ENCODE measurements at places on chromosomes 2 and 18.

DNA sequence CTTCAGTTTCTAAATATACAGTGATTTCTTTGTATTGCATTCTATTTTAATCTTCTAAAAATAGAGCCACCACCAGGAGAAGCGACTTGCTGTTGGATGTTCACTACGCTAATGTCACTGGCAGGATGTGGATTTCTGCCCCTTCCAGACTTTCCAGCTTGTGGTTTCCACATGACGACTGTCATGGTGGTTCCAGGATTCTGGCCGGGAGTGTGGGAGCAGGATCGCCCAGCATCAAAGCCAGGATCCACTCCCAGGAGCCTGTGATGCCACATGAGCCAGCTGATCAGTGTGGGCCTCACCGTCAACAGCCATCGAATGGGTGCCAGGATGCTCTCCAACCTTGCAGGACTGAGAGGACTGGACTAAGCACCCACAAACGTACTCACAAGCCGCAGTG, 148.8 kb downstream of the HDAC4 start:
- no peak for DNase-seq

DNA sequence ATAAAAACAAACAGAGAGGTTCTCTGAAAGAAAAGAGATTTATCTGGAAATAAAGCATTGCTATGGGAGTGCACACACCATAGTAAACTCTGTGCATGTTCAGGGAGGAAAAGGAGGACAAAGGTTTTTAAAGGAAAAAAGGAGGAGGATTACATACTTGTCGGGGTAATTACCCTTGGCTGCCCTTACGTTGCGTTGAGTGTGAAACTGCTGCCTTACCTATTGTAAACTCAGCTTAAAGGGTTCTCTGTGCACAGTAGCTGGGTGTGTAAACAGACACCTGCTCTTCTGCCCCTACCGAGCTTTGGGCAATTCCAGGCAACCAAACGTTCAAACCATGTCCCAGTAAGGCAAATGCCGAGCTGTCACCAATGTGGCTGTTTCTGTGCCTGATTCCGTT, 29.6 kb upstream of the PXDN start:
- no peak for DNase-seq

DNA sequence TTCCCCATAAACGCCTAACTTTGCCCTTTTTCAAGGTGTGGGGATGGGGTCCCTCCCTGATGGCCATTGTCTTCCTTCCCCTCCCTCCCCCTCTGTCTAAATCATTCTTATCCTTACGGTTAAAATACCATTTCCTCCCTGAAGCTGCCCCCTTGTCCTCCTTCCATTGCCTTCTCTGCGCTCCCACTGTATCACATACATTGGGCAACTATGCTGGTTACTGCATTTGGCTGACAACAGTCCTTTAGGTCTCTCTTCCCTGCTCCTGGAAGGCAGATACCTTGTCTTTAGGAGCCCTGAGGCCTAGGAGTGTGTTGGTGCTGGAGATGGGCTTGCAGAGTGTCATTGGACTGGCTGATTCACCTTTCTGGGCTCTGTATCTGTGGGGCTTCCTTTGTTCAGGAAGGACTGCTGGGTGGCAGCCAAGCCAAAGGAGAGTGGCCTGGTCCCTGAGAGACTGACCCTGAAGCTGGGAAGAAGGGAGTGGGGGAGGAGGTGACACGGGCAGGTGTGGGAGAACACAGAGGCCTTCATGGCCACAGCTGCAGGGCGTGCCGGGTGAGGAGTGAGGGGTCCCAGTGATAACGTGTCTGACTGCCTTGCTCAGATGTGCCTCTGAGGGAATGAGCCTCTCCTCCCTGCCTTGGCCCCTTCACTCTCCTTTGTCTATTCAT, 2.2 kb downstream of the WNT6 start:
- DNase-seq = no peak

DNA sequence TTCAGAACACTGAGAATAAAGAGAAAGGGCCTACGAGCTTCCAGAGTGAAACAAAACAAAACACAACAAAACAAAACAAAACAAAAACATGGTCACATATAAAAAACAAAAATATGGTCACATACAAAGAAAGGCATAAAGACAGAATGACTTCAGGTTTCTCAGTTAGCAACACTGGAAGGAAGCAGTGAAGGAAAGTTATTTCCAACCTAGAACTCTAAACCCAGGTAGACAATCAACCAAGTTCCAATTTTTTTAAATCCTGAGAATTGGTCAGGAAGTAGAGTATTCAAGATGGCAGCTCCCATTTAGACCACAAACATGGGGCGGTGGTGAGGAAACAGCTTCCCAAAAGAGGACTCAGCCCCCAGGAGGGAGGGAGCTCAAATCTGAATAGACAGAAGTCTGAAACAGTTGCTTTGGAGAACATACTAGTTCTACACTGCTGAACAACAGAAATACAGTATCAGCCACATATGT, 9.1 kb downstream of the DRC1 start:
- no peak for DNase-seq

- DNase-seq = no peak
Observed at GRCh38 chr2:85783796-85784195, 30.0 kb downstream of the ATOH8 start.

- no peak for DNase-seq
Observed at GRCh38 chr2:239756790-239757760, 268.1 kb downstream of the NDUFA10 start.

- no peak for DNase-seq
Observed at GRCh38 chr2:194619366-194619765, 1037.7 kb upstream of the SLC39A10 start.

GRCh38 chr2:162072976-162073887, 783 bp downstream of the DPP4 start:
- no peak for DNase-seq

- DNase-seq = peak; percentile 82
Observed at GRCh38 chr2:104487366-104487765, 366.5 kb upstream of the POU3F3 start.

DNA sequence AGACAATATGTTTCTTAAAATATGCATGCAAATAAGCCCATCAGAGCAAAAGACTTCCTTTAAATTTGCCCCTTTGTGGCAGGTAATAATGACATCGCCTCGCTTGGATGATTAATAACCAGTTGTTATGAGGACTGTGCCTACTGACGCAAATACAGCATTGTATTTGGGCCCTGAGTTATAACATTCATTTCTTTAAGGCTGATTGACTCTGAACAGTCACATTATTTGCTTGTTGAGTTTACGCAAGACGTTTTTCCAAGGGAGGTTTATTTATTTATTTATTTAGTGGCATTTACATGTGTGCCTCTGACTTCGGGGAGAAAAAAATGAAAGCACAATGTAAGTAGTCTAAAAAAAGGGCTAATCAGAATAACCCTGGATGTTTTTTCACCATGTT, 88.3 kb downstream of the SLC8A1 start:
- DNase-seq = no peak

DNA sequence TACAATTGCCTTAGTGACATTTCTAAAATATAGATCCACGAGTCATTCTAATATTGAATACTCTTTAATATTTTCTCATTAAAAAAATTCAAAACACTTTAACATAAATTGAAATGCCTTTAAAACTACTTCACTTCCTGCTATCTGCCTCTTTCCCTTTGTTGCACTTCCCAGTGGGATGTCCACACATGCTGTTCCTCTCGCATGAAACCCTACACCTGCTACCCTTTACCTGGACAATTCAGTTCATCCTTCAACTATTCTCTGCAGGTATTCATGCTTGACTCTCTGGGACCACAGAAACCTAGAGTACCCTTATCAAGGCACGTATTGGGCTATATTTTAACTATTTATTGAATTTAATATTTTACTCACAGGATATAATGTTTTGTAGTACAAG, 373.3 kb upstream of the GALNT5 start:
- no peak for DNase-seq

DNA sequence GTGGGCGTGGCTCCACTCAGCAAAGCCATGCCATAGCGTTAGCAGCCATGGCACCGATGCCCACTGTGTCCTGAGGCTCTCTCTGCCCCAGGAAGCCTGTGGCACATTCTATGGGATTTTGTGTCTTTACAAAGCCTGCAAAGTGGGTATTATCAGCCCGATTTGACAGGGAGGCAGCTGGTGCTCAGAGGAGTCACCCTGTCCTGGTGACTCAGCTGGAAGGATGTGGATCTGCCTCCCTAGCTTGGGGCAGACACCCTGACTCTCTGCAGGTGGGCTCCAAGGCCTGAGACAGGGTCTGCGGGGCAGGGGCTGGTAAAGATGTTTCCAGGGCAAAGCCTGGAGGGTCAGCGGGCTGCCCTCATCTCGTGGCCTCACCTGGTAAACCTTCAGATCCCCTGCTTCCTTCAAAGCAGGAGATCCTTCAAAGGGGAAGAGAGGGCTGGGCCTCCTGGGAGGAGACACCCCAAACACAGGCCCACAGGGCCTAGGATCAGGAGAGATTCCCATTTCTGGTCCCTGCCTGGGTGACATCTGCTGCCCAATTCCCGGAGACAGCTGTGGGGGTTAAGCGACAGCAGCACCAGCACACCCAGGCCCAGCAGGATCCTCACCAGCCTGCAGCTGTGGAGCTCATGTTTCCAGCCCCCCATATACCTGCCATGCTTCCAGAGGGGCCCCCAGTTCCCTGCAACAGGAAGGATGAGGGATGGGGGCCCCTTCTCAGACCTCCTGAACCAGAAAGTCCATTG, 3.0 kb upstream of the ASB1 start:
- DNase-seq = no peak

DNA sequence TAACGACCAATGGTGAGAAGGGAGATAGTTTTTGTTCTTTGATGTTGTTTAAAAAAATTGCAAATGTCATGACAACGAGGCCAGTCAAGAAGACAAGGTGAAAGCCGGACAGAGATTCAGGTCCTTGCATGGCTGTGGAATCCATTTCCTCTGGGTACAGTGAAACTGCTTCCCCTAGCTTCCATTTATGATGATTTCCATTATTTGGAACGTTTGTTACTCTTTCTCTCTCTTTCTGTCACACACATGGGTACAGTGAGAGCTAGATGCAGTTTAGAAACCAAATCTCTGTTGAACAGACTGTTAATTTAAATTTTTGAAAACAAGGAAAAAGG, 57.4 kb upstream of the MSH2 start:
- DNase-seq = no peak

DNA sequence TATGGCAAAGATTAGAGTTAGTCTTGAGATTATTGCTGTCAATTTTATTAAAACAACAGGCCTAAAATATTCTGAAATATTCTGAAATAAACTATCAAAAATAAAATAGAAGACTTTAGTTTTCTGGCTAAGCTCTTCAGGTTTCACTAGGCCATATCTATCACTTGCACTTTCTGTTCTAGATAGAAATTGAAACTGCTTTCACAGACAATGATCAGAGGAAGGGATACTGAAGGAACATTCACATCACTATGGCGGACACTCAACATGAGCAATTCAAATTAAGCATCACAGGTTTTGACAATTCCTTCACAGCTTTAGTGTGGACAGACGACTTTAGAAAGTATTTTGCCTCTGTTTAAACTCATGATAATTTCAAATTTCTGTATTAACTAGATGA, 586.4 kb upstream of the REG3G start:
- no peak for DNase-seq

DNA sequence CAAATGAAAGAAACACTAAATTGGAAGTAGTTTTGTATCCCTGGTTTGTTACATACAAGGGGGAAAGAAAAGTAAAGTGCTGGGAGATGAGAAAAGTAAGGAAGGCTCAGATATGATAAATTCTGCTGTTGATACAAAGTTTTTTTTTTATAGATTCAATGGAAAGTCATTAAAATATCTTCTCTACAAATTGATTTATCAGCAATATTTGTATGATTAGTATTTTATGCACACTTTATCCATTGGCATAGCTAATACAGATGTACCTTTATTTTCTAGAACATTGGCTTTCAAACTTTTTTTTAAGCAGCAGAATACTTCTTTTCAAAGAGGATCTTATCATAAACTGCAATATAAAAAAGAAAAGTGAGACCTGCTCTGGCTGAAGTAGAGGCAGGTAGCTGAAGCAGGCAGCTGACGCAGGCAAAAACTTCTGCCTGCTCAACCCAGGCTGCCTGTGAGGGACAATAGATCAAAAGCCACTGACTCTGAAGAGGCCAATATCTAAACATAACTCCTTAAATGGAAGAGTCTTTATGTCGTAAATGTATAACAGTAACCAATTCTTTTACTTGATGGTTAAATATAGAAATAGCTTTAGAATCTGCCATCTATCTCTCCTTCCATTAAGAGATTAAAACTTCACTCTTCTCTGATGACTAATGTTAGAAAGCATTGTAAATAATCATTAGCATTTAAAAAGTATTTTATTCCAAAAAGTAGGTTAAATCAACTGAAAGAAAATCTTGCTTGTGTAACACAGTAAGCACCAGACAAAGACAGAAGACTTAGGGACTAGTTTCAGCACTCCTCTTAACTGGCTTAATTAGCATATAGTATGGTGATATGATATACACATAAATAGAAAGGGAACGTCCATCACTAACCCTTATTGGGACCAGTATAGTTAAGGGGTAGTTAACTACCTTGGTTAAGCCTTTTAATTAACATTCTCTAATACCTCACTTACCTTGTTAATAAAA, 174.2 kb downstream of the SLC39A10 start:
- no peak for DNase-seq

DNA sequence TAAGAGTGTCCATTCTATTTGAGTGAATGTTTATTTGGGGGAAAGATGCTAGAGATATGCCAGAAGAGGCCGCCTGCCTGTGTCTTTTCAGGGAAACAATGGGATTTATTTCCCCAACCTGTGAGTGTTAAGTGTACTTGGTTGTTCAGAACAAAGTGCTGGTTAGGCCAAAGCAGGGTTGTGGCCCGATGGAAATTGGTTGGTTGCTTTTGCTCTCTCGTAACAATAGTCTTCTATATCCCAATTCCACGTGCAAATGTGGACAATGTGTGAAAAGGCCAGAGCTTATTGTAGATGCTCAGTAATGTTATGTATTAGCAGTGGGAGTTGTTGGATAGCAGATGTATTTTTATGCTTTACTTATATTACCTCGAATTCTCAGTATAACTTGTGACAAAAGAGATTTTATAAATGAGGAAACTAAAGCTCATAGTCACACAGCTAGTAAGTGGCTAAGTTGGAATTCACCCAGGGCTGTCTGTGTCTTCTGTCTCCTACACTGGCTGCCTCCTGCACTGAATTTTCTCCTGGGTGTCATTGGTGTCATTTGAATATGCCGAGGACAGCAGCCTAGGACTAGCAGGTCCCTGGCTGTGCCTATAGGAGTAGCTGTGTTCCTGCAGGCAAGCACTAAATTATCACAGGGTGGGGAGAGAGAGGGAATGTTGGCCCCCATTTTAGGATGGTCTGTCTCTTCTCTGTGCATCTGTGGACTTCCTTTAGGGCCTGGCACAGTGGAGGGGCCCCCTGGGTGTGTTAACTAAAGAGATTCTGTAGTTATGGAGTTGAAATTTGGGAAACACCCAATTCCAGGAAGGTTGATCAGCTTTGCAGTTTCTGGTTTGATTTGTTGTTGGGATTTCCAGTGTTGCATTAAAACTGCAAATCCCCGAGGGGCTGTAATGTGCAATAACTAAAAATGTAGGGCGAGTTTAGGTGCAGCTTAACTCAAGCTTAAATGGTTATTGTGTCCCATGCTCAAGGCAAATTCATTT, 21.6 kb downstream of the GPD2 start:
- DNase-seq = no peak

GRCh38 chr2:2332381-2332780, 1.3 kb upstream of the MYT1L start:
- DNase-seq = no peak

- DNase-seq = no peak
Observed at GRCh38 chr18:32483002-32483401, 12.3 kb upstream of the GAREM1 start.

- no peak for DNase-seq
Observed at GRCh38 chr2:229861431-229861830, 60.4 kb downstream of the TRIP12 start.
